ENCODE measurements at places on chromosomes 4 and X.

GRCh38 chrX:427812-428725 lies 41.4 kb upstream of the PPP2R3B start:
- DNase-seq = no peak

GRCh38 chr4:72858328-72858727 lies 211.2 kb downstream of the COX18 start:
- no peak for DNase-seq

- DNase-seq = no peak
Observed at GRCh38 chrX:84160736-84161135, 27.3 kb downstream of the RPS6KA6 start.

DNA sequence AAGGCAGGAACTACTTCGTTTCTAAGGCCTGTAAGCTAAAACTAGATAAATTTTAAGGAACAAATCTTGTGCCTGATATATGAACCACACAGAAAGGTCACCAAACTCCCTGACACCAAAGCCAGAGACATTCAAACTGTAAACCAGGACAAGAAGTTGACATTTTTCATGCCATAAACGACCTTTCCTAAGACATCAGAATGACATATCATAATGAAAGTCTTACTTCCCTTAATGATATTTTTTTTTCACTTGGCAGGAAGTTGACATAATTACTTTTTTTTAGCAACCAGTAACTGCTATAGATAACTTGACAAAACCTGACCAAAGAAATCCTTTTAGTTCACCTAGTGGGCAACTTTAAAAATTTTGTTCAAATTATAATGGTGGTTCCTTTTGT lies 231.5 kb upstream of the AGTR2 start:
- DNase-seq = no peak

- no peak for DNase-seq
Observed at GRCh38 chrX:18353931-18354368, 538 bp downstream of the SCML2 start.

- DNase-seq = no peak
Observed at GRCh38 chrX:7074148-7074907, 73.2 kb upstream of the STS start.

DNA sequence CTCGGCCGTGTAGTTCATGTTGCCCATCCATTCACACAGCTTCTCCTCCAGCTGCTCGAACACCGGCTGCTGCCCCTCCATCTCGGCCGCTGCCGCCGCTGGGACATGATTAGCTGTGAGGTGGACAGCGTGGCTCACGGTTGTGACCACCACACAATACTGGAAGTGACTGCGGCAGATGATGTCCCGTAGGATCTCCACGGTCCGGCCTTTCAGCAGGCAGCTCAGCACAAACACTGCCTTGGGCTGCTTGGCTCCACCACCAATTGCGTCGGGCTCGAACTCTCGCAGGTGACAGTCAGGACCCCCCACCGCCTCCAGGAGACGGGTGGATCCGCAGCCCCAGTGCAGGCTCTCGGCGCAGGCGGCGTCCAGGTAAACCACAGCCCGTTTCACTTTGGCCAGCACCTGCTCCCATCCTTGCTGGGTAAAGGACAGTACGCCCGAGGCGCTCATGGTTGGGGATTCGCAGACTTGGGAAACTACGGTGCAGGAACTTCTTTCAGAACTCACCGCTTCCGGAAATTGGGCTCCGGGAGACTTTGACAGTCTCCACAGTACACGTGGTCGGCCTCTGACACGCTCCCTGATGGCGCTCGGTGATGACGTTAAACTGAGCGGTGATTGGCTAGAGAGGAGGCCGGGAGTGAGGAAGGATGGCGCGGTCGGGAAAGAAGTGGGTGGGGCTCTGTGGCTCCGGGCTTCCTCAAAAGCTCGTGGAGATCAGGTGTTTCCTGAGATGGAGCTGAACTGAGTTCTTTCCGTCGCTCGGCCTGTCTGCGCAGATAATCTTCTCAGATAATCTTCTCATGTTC lies at the start of gene SCFD2:
SCFD2 (minus strand) TSS at position 576 of the 815 bp plus-strand sequence.
- peak; percentile 98 for DNase-seq

DNA sequence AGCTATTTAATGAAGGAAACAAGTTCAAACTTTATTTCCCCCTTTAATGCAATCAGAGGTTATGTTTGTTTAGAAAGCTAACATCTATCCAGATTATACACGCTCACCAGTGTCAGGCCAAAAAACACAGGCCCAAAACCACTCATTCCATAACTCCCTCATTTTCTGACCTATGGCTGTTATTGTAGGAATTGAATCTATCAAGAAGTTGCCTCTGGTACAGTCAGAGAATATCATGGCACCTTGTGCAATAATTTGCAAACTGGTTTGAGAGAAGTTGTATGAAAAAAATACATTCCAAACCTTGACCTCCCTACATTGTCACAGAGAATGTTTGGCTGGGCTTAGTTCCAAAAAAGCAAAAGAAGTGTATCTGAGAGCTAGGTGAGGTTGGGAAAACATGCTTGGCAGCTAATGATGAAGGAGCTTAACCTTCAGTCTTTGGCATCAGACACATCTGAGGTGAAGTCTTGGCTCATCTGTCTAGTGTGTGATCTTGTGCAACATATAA lies 591.0 kb downstream of the ANKRD50 start:
- DNase-seq = no peak

- no peak for DNase-seq
Observed at GRCh38 chr4:15677507-15677988, 4.1 kb upstream of the FAM200B start.

- DNase-seq = no peak
Observed at GRCh38 chr4:185754961-185755360, 57.0 kb downstream of the SORBS2 start.

- DNase-seq = no peak
Observed at GRCh38 chr4:88706574-88706973, 8.9 kb upstream of the NAP1L5 start.
